Psoas muscle (tissue), 8 donors: ENCODE measurements at places on chromosomes 7 and 10. TPM values are rescaled to one million over a fixed set of nuclear protein-coding genes. Genes with fewer than 3 reads are reported as not detected.

NUTM2E gene
- not detected for total RNA-seq

FOXK1 gene
- total RNA-seq = 18.0 TPM

ZNF398 gene
- total RNA-seq = 7.8 TPM

CYP2E1 gene
- total RNA-seq = 3.0 TPM

RHBDD2 gene
- total RNA-seq = 18.7 TPM

TMEM176A gene
- 13.7 TPM for total RNA-seq

HYAL4 gene
- total RNA-seq = 0.19 TPM

CDNF gene
- total RNA-seq = 15.4 TPM

SFXN4 gene
- 37.1 TPM for total RNA-seq
